Stimulated activated CD4-positive, alpha-beta T cell treated with anti-CD3 and anti-CD28 coated beads, TNF-alpha, amount 100 ng/mL, for 48 hours (primary cell): ENCODE measurements at places on chromosomes 5 and 9.

DNA sequence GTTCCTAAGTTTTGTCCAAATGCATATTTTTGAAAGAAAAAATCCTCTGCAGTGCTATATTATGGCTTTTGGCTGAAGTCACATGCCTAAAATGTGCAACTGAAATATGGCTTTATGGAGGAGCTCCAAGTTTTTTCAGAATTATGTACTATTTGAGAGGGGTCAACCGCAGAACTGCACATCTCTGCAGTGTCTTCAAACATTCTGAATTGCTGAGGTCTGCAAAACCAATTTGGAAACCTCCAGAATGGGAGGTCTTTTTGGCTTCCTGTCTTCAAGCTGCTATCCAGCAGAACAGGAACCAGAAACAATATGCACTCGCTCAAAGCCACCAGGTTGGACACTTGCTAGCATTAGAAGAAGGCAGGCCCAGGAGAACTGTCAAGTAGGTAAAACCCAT is 376.0 kb upstream of the PAPPA start:
- no peak for DNase-seq

DNA sequence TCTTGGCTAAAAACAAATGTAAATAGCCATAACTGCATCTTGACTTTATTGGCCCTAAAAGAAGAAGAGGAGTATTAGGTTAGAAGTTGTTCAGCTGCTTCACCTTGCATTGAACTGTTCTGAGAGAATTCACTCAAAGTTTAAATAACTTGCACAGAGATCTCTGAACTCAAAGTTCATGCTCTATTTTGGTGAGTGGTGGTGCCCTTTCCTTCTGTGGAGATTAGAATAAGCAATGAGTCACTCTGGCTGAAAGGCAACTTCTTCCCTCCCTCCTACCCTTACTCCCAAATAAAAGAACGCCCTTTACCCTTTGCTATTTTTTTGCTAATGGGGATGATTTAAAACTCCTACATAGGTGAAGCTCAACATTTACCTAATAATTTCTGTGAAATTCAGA is 48.9 kb downstream of the ERMP1 start:
- no peak for DNase-seq

DNA sequence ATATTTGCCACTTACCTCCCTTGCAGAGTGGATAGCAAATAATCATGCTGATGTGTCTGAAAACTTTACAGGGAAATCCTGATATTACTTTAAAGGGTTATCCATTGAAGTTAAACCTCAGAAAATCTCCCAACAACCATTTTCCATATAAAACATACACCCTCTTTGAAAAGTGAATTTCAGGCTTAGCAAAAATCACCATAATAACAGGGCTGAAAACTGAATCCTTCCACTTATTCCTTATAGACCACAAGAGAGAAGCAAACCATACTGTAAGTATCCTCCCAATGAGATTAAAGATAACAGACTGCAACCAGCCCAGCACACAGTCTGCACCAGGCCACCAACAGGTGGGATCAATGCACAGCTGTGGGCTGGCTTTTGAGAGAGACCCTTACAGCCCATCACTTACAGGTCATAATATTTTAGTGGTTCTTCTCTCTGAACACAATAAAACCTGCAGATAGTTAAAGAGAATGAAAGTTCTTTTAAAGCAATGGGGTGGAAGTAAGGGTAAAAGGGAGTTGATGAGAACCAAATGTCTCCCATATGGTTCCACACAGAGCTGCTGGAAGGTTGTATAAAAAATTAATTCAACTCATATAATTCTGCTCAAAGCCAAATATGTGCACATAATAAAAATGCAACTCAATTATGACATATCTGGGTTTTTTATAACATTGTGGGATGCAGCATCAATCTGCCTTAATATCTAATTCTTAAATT is 376.2 kb upstream of the GRAMD2B start:
- DNase-seq = no peak

DNA sequence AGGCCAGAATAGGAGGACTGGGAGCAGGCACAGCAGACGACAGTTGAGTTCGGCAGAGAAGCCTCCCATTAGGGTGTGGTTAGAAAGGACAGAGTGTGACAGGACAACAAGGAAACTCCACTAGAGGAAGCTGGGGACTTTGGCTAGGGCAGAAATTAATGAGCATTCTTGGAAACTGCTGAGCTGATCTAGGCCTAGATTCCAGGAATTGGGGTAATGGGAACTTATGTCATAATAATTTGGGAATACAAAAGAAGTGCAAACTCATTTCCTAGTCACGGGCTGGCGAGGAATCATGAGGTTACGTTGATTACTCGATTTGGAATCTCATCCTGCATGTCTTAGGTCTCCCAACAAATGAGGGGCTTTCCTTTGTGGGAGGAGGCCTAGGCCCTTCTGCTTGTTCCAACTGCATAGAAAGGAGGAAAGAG is 144.6 kb upstream of the RPS23 start:
- no peak for DNase-seq

DNA sequence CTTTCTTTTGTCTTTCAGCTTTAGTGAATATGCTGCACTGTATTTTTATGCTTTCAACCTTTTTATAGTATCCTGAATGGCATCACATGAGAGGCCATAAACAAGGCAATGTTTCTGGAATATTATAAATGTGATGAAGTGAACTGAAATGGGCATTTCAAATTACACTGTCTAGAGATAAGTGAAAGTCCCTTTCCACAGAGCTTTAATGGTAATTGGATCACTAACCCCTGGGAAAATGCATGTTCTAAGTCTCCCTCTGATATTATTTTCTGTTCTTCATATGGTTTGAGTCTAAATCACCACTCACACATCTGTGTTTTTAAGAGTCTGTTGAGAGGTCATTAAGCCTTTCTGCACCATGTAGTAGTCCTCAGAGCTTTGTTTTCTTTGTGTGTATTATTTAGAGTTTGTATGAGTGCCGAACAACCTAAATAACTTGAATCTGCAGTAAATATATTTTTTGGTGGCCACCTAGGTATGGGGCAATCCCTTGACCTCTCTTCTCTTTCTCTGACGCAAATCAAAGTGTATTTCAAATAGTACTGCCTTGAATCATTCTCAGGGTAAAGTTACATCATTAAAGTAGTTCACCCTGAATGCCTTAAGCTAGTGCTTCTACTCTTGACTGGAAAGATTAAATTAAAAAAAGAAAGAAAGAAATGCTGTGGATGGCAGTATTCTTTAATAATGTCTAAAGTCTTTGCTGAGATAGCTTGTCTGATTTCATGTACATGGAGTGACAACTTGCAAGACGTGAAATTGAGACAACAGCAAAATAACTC is 1931.0 kb upstream of the CDH6 start:
- DNase-seq = no peak

DNA sequence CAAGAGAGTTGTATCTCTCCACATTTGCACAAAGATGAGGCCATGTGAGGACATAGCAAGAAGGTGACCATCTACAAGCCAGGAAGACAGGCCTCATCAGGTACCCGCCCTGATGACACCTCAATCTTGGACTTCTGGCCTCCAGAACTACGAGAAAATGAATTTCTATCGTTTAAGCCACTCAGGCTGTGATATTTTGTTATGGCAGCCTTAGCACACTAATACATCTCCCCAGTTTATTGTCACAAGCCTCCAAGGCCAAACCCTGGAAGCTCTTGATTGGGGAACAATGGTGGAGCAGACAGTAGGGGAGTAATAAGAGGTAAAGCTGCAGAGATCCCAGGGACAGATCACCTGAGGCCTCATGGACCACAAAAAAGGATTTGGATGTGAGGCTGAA is 7.7 kb upstream of the P4HA2 start:
- DNase-seq = no peak

DNA sequence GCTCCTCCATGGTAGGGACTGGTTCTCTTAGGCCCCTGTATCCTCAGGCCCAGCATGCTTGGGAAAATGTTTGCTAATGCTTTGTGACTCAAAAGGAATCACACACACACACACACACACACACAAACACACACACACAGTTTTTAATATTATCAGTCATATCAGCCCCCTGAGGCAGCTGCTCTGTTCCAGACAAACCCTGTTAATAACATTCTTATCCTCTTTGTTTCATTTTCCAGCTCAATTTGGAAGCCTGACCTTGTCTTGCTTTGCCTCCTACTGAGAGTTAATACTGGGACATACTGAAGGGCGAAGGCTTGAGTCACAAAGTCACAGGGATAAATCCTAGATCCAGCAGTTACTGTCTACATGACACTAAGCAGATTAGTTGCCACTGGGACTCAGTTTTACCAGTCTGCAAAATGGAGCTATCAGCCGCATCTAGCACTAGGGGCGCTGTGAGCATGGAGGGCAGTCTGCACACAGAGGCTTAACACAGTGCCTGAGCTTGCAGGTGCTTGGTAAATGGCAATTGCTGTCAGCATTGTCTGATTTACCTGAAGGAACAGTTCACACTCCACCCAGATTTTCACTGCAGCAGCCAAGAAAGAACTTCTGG is 37.1 kb upstream of the KCNMB1 start:
- DNase-seq = no peak

DNA sequence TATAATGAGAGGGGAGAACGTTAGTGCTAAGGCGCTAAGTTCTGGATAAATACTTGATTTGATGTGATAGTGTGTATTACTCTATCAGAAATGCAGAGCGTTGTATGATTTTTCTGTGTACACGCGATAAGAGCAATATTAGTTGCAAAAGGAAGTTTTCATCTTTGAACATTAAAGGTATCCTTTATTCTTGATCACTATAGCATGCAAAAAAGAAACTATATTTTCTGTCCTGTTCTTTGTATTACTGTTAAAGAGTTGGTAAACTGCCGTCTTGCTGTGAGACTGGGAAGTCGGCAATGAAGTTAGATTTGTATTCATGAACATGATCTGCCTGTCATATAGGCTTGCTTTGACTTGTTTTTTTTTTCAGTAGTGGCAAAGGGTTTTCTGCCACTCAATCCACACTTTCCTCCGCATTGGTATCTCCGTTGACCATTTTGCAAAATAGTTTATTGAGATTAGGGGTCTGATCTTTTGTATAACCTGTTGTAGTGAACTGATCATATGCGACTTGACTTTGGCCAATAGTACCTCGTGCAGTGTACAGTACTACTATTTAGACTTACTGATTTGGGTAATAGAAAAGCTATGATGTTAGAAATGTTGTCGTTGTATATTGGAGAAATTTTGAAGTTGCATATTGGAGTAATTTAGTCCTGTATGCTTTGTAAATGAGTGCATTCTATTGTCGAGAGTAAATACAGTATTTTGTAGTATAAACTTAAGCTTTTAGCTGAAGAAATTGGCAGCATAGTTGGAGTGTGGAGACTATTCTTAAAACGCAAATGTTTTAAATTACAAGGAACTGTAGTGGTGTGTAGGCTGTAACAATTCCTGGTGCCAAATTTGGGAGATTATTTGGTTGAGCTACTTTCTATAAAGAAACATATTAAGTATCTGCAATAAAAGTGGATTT is 1.7 kb downstream of the DENND4C start:
- no peak for DNase-seq
